Left colon (tissue), 2 donors: ENCODE measurements at places on chromosomes 3 and 15.

DNA sequence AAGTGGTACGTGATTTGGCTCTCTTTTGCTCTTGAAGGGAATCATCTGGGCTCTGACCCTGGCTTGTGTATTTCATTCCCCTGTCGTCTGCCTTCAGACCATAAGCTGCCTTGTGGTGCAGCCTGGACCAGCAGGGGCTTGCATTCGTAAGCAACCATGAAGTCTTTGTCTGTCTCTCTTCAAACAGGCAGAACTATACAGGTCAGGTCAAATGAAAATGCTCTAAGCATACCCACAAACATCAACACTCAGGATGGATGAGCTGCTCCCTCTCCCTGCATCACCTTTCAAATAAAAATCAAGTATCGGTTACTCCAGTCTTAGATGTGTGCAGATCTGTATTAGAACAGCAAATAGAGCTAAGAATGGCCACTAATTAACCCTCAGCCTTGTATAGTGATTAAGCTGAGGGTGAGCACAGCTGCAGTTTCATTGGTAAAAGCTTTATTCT lies 268.6 kb upstream of the UBE2E1 start:
- no peak for DNase-seq

GRCh38 chr15:23446215-23447106 lies 582 bp downstream of the GOLGA6L2 start:
- no peak for DNase-seq

DNA sequence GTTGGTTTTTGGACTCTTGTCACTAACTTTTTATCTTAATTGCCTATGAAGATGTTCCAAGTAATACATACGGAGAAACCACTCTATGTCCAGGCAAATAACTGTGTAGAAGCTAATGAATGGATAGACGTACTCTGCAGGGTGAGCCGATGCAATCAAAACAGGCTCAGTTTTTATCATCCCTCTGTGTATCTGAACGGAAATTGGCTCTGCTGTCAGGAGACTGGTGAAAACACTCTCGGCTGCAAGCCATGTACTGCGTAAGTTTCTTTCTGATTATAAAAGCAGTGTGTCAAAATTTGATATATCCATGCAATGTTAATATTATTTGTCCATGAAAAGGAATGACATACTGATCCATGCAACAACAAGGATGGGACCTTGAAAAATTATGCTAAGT lies 121.6 kb downstream of the RASA2 start:
- no peak for DNase-seq

DNA sequence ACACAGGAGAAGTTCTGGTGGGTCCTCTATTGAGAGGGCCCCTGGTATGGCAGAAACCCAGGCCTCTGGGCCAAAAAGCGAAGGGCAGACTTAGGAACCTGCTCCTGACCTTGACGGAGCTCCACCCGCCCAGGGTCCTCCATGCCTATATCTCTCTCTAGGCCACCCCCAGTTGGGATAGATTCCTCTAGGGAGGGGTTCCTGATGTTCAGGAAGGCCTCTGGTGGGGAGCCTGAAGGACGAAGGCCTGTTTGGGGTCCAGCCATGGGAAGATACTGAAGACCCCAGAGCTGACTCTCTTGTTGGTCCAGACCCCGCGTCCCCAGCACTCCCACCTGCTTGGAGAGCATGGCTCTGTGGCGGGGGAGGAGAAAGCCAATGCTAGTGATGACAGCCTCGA lies 104.2 kb downstream of the CORO2B start:
- no peak for DNase-seq

- DNase-seq = no peak
Observed at GRCh38 chr3:40895109-40895508, 304.2 kb upstream of the CTNNB1 start.

- DNase-seq = no peak
Observed at GRCh38 chr15:33243869-33244268, 49.4 kb upstream of the FMN1 start.

- no peak for DNase-seq
Observed at GRCh38 chr3:195609229-195609628, 25.5 kb upstream of the APOD start.
